Breast epithelium (tissue), 4 donors: ENCODE measurements at places on chromosomes 1 and 21. TPM values are rescaled to one million over a fixed set of nuclear protein-coding genes. Genes with fewer than 3 reads are reported as not detected.

Gene OR6K3
- total RNA-seq, result not detected

Gene CD84
- 17.0 TPM for total RNA-seq

Gene RGS16
- total RNA-seq, result 2.3 TPM

Gene MYBPH
- not detected for total RNA-seq

Gene KAZN
- total RNA-seq, result 16.4 TPM

Gene IQGAP3
- 0.15 TPM for total RNA-seq

Gene ZNHIT6
- total RNA-seq, result 15.4 TPM

DNA sequence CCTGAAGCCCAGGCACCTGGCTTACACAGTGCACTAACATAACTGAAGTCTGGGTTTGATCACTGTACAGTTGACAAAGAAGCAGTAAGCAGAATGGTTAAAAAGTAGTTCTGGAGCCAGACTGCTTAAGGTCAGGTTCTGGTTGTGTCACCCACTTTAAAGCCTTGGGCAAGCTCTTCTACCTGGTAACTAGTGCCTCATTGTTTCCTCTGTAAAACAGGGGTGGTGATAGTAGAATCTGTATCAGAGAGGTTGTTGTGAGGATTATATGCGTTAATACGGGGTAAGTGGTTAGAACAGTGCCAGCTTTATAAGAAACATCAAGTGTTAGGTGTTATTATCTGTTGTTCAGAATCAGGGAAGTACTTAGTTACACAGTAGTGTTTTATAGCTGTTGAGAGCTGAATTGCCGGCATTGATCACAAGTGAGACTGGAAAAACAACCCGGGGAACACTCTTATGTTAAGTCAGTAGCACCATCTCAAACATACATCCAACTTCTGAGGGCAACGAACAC, 3.7 kb downstream of the BACH1 start:
- no peak for DNase-seq

DNA sequence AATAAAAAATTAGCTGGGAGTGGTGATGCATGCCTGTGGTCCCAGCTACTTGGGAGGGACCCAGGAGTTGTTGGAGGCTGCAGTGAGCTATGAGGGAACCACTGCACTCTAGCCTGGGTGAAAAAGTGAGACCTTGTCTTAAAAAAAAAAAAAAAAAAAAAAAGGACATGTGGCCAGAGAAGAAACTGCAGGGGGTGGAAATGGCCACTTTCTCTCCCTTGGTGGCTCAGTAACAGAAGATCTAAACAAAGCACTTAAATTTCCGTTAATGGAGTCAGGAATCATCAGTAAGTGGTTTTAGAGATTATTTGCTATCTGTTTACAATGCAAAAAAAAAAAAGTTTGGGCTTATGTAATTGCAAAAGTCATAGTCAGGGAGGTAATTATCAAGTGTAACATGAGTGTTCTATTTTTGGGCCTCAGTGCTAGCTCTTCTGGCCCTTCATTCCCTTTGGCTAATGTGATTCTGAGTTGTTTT, 19.3 kb upstream of the OPRD1 start:
- no peak for DNase-seq

GRCh38 chr1:245530937-245531336, 376.2 kb downstream of the KIF26B start:
- DNase-seq, result no peak

- DNase-seq, result no peak
Observed at GRCh38 chr1:67713057-67713846, 28.3 kb downstream of the GADD45A start.

DNA sequence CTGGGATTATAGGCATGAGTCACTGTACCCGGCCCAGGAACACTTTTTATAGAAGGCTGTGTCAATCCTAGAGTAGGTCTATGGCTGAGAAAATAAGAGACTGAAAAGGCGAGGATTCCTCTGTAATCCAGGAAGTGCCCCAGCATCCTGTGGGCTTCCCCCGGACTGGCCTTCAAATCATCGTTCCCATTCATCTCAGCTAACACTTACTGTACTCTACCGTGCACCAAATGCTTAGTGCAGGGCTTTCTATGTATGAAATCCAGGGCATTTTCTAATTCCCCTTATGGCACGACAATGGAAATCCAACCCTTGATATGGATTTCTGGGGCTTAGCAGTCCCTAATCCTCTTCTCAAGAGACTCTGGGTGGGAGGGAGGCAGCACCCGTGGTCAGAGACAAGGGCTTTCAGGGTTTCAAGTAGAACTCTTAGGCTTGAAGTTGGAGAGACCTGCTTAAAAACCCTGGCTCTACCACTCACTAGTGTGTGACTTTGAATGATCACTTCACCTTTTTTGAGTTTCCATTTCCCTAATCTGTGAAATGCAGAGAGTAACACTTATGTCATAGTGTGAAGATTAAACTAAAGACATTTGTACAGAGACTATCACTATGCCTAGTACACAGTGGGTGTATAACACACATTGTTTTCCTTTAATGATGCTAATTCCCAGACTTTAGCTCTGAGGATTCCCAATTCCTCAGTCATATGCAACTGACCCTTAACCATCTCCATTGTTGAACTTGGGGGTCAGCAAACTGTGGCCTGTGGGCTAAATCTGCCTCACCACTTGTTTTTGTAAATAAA, 20.3 kb downstream of the MECR start:
- no peak for DNase-seq

DNA sequence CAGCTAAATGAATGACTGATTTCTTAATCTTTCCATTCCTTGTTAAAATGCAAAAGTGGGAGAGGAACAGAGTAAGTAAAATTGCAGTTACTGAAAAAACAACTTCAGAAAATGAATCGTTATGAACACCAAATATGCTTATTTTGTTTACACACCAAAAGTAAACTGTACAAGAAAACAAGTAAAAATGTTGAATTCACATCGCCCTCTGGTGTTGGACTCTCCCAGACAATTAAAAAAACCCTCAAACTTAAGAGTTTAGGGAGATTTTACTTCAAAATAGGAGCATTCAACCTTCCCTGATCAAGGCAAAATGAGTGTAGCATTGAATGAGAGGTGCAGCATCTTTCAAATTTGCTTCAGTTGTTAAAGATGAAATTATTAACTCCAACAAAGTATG, 19.4 kb upstream of the ESRRG start:
- no peak for DNase-seq

DNA sequence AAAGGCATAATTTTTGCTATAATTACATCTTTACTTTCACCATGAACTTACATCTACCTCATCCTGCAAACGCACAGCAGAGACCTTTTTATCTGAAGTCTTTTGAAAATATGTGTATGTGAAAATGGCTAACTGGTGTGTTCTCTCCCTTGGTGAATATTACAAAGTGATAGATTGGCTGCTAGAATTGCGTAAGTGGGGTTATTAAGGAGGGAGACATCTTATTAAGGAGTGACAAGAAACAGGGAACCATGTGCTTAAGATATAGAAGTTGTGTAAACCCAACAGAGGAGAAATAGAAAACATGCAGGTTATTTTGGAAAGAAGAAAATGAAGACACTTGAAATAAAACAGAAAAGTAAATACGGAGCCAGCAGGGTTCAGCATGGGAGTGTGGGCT, 7.8 kb downstream of the KCNJ15 start:
- no peak for DNase-seq

DNA sequence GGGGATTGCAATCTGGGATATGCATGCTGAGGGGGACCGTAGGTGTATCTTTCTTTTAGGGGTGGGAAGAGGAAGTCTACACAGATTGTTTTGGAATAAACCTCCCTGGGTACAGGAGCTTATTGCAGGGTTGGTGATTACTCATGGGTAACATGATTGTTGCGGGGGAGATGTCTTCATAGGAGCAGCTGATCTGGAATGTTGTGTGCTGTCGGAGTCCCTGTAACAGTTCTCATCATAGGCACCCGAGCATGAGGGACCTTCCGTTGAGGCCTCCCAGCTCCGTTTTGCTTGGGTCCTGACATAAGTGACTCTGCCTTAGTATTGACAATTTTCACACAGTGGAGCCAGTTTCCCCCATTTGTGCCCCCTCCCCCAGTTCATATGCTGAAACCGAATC, 4.2 kb upstream of the PRXL2B start:
- DNase-seq, result no peak

DNA sequence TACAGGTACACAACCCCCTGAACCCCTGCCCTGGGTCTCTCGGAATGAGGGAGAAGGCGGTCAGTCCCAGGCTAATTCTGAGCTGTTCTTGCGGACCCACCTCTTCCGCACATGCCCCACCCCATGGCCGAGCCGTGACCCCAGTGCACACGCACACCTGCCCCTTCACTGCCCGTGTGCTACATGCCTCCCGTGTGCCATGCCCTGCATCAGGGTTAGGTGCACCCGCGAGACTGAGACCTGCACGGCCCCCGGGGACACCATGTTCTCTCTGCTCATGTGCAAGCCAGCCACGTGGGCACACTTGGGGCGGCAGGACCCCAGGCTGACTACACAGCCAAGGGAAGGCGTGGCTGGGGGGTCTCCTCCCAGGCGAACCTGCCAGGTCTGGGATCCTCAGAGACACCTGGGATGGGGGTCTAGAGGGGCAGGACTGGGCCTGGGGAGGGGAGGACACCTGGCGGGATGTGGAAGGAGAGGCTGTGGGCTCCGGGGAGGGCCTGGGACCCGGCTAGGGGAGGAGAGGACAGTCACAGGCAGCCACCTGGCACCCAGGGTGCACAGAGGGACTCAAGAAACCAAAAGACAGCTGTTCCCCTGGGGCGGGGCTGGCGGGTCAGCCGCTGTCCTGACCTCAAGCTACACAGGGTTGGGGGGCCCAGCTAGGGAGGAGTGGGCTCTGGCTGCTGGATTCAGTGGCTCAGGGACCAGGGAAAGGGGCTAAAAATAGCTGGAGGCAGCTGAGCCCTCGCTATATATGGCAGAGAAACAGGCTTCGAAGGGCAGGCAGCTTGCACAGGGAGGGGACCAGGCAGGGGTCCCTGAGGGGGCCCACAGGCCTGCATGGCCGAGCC, 133.4 kb downstream of the CASZ1 start:
- DNase-seq, result no peak

DNA sequence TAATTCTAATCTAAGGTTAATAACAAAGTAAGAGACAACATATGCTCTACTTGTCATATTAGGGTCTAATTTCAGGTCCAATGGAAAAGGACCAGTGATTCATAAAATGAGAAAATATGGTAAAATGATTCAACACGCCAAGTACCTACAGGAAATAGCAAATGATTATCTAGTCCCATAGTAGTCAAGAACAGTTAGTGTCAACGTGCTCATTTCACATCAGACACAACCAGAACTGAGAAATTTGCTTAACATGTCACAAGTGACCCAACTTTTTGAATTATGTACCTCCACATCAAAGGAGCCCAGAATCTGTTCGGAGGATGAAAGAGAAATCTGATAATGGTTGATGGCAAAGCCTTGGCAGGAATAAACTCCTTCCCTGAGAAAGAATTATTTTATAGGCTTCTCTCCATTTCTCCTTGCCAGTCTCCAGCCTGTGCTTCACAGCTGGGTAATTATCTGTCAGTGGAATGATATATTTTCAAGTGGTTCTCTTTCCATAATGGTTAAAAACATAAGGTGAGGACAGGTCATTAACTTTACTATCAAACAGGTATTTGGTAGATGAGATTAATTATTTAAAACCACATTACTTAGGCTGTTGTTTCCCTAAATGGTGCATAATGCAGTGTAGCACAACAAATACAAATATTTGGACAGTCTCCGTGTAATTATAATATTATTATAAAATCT, 83.2 kb downstream of the APP start:
- no peak for DNase-seq

GRCh38 chr1:99456536-99456935, 189.4 kb upstream of the PALMD start:
- DNase-seq, result no peak

- no peak for DNase-seq
Observed at GRCh38 chr1:31460027-31460426, 47.0 kb downstream of the SERINC2 start.

GRCh38 chr1:198620951-198621824, 17.7 kb upstream of the PTPRC start:
- no peak for DNase-seq
